Frontal cortex (tissue), 4 donors: ENCODE measurements at places on chromosomes 4 and X. TPM values are rescaled to one million over a fixed set of nuclear protein-coding genes. Genes with fewer than 3 reads are reported as not detected.

The PCDH11X gene
- 108 TPM for total RNA-seq

The FAM120C gene
- total RNA-seq: 5.7 TPM

The TCEAL1 gene
- 57.5 TPM for total RNA-seq

The CXorf51A gene
- not detected for total RNA-seq

The GAR1 gene
- 3.7 TPM for total RNA-seq
